NCI-H1105 treated with DMSO at 0.1 percent for 48 hours (cell line): ENCODE measurements at places on chromosomes 1 and 21.

DNA sequence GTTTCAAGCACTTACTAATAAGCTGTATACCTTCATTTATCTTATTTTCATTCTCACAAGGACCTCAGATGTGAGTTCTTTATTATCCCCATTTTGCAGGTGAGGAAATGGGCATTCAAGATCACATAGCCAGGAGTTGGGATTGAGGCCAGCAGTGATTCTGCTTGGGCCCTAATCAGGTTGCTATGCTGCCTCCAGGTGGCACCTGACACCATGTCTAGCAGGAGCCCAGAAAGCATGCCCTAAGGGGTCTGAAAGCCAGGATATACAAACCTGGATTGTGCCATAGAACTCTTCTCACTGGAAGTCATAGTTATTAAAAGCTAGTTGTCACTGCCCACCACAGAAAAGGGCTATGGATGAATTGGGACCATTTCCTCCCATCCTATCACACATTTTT is 61.1 kb downstream of the FYB2 start:
- DNase-seq = peak; percentile 44

DNA sequence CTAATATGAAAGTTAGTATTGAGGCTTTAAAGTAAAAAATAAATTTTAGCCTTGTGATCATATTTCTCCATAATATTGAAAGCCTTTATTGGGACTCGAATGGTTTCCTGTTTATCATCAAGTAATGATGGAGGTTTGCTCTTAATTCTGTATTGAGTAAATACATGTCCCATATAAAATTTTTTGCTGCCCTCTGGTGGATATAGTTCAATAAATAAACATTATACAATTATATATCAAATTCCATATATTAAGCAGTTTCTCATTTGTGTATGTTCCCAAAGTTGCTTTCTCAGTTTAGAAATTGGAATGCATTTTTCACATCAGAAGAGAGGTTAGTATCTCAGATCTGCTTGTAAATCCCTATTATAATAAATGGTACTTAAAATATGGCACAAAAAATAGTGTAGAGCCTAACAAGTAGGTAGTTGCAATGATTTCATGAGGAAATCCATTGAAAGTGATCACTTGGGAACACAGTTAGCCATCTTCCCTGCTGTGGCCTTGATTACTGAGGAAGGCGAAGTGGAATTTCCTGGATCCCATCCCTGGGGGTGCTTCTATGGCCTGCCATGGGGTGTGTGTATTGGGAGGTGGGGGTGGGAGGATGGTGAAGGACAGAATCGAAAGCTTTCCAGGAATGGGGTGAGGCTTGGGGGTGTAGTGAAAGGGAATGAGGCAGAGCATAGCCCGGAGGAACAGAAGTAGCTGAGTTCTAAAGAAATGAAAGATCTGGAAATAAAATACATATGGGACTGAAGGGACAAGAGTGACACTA is 84.1 kb upstream of the C21orf91 start:
- peak; percentile 64 for DNase-seq

GRCh38 chr1:173212952-173213491 is 5.9 kb upstream of the TNFSF4 start:
- no peak for DNase-seq

DNA sequence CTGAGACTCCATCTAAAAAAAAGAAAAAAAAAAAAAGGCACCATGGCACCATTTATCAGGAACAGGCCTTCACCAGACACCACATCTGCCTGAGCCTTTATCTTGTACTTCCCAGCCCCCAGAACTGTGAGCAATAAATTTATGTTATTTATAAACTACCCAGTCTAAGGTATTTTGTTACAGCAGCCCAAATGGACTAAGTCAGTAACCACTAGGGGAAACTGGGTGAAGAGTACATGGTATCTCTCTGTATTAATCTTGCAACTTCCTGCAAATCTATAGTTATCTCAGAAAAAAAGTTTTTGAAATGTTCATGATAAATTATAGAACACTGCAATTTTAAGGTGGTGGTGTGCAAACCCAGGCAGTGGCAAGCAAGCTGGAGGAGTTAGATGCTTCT is 114.3 kb downstream of the LAMC2 start:
- no peak for DNase-seq

GRCh38 chr1:53957194-53957818 is 11.2 kb downstream of the LRRC42 start:
- DNase-seq = no peak

DNA sequence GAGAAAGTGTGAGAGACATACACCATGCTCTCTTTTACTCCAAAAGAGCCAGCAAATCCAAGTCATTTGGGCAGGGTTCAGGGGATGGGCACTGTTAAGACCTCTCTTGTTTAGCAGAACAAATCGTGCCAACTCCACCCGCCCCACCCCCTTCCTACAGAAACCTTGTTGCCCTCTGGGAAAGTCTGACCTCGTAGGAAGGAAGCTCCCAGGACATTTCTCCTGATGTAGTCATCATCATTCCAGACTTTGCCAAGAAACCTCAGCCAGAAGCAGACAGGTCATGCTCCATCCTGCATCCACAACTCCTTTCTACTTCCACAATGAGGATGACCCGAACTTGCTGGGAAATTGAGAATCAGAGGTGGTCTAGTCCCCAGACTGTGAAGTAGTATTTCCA is 57.7 kb downstream of the UBE2T start:
- no peak for DNase-seq

- DNase-seq = peak; percentile 52
Measured at GRCh38 chr1:20634594-20635084, 1.4 kb downstream of the PINK1 start.

DNA sequence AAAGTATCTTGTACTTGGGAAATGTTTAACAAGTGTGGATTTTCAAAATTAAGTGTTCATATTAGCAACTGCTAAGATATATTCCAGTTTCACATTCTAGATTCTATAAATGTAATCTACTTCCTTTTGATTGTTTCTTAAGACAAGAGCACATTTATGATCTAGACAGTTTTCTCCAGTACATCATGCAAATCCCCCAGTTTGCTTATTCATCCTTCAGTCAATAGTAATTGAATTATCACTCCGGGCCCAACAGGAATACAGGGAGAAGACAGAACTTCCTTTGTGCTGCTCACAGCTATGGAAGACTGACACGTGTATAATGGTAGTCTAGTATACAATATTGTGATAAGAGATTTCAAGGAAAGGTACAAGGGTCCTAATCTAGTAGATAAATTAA is 14.5 kb downstream of the PLA2G4A start:
- DNase-seq = no peak

GRCh38 chr1:16178596-16179497 is 23.0 kb upstream of the EPHA2 start:
- DNase-seq = no peak

- DNase-seq = no peak
Measured at GRCh38 chr1:113057006-113057405, 16.0 kb upstream of the LRIG2 start.

GRCh38 chr1:183597656-183598347 is 7.5 kb upstream of the NCF2 start:
- no peak for DNase-seq

GRCh38 chr21:41965461-41966013 is 11.7 kb upstream of the C2CD2 start:
- DNase-seq = no peak

DNA sequence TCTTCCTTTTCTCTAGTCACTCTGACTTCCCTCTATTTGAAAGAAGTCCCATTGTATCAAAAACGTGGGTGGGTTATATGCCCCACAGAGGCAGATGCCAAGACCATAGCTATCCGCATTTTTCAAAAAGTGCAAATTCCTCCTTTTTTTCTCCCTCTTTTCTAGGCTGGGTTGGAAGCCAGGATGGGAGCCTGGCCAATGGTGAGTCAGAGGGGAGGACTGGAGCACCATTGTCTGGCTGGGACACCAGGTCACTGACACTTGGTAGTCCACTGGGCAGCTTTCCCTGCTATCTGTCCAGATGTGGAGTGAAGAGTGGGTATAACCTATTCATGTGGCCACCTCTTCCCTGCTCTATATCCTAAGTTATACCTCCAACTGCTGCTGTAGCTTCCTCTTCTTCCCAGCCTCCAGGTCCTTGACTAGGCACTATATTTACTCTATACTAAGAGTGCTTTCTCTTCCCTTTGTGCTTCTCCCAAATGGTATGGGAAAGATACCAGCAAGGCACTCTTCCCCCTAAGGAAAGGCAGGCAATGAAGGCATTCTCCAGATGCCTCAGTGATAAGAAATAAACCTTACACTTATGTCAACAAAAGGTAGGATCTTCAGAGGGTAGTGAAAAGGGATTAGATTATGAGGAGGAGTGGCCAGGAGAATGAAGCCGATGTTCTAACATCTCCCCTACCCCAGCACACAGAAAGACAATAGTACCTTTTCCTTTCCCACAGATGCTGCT is 12.9 kb downstream of the PI4KB start:
- no peak for DNase-seq

DNA sequence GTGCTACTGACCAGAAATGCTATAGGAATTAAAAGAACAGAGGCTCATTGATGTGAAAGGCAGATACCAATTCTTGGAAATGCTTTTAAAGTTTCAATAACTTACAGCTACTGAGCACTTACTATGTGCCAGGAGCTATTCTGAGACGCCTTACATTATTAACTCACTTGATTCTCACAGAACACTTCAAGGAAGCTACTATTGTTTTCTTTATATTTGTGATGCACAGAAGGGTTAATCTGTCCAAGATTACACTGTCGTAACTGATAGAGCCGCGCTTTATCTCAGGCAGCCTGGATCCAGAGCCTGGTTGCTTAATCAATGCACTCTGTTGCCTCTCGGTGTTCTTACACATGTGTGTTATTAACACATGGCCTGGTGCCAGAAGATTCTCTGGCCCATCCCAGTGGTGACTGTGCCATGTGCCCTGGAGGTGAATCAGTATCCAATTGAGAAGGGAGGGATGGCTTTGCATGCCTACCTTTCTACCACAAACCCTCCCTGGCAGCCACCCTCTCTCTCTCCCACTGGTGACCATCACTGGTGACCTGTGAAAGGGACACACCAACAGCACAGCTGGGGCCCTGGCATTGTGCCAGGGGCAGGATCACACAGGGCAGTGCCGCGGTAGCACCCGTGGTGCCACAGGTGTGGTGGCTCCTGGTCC is 8.8 kb downstream of the FMO1 start:
- DNase-seq = peak; percentile 5
